ENCODE measurements at places on chromosomes 2 and 18.

GRCh38 chr18:25086876-25087275 lies 265.1 kb downstream of the ZNF521 start:
- no peak for DNase-seq

GRCh38 chr18:28963481-28963880 lies 786.6 kb upstream of the CDH2 start:
- peak; percentile 20 for DNase-seq

- no peak for DNase-seq
These were observed 37.6 kb downstream of the TMEM178A start for GRCh38 chr2:39703181-39703872.

DNA sequence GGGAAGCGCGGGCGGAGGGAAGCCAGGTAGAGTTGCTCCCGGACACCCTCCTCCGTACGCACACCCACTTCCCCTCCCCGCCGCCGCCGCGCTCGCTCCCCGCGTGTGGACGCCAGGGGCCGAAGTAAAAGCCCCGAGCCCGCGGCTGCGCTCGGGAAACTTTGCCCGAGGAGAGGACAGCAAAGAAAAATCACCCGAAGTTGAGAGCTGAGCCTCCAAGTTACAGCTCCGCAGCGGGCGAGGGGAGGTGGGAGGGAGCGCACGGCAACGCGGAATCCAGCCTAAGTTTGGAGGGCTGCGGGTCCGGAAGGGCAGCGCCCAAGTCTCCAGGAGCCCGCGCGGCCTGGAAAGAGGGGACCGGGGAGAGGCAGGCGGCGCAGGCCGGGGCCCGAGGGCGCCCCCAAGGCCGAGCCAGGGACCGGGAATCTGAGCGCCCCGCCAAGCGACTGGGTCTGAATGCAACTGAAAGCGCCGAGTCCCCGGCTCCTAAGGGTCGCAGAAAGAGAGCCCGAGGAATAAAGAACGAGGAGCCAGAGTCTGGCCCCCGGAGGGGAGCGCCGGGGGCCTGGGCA lies 706 bp upstream of the BCL11A start:
- no peak for DNase-seq

DNA sequence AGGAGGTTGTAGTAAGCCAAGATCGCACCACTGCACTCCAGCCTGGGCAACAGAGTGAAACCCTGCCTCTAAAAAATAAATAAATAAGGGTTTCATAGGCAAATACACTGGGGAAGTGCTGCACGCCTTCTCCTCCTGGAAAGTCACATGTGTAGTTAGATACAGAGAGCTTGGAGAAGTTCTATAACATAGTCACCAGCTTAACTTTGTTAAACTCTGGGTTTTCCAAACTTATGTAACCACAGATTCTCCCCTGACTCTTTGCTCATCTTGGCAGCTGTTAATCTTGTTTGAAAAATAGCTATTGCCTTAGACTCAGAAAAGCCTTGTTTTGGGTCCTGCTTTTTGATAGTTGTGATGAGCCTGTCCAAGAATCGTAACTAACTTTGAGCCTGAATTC lies 25.2 kb downstream of the KIAA2012 start:
- no peak for DNase-seq

GRCh38 chr2:195658541-195658890 lies 1.5 kb downstream of the SLC39A10 start:
- DNase-seq: peak; percentile 55

- DNase-seq: peak; percentile 8
These were observed 43.4 kb downstream of the ZCCHC2 start for GRCh38 chr18:62566199-62566598.

GRCh38 chr2:232478571-232479340 lies 8.9 kb downstream of the ECEL1 start:
- DNase-seq: no peak

- DNase-seq: no peak
These were observed 315.5 kb upstream of the MYT1L start for GRCh38 chr2:2646433-2647051.

DNA sequence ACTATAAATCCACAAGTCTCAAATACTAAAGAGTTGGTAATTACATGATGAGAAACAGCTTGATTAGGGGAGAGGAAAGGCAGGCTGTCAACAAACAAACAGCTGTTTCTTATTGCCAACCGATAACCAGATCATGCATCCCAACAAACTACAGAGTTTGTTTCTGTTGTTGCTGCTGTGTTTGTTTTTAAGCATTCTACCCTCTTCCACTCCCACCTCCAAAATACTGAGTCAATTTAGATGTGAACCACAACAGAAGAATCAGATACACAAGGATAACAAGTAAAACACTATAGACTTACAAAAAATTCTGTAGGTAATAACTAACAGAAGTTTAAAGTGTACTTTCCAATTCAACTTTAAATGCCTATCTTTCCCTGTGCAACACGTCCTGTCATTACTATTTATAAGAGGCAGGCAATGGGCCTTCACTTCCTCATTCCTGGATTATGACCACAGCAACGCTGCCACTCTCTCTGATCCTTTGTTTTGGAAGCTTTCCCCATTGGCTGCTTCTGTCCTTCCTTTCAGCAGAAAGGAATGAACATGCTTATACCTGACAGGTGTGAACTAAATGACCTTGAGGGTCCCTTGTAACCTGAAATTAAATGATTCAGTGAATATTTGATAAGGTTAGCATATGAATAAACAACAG lies 152.0 kb downstream of the SRBD1 start:
- no peak for DNase-seq

Data from fibroblast of the conjunctiva (primary cell).